ENCODE measurements at places on chromosomes 4 and X.

GRCh38 chr4:8699479-8700145 lies 107.0 kb downstream of the CPZ start:
- no peak for DNase-seq

GRCh38 chrX:100494646-100495370 lies 84.7 kb upstream of the PCDH19 start:
- no peak for DNase-seq

DNA sequence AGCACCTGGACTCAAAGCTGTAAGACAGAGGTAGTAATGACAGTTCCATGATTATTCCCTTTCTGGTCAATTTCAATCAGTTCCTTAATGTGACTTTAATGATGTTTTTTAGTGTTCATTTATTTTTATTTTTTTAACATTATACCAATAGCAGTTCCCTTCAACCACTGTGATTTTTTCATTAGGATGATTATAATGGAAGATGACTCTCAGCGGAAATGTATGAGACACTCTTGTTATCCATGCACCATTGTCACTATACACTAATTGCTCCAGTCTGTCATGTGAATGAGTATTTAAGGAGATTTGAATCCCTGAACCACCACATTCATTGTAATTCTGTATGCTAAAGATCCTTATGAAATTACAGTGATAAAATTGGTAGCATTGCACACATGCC lies 2102.3 kb upstream of the AGA start:
- DNase-seq: no peak

DNA sequence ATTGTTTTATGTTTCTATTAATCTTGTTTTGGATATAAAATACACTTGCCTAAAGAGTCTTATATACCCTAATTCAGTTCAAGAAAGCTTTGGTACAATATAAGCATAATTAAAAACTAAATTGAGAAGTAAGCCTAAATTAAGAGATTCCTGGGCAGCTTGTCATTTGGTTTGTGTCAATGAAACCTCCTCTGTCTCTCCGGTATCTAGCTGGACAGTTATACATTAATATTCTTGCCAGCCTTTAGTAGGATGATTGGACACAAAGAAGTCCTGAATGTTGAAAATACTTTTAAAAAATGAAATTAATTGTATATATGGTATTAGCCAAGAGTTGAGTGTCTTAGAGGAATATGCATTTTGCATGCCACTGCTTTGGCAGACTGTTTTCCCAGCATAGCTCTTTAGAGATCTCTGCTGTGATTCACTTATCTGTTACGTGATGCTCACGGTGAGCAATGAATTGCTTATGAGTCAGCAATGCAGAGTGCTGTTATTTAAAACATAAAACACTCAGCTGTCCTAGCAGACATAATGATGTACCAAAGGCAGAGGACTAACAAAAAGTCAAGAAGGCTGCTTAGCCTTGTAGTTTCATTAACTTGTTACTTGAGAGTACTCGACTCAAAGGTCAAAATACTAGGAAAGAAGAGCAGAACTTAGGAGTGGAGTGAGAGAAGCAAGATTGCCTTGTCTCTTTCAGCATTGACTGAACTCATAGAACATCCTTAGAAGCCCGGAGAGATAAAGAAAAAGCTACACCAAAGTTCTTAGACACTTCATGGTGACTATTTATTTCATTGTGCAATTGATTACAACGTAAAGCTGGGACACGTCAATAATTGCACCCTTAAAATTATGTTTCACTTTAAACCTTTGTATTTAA lies 1296.1 kb upstream of the PCDH7 start:
- no peak for DNase-seq

DNA sequence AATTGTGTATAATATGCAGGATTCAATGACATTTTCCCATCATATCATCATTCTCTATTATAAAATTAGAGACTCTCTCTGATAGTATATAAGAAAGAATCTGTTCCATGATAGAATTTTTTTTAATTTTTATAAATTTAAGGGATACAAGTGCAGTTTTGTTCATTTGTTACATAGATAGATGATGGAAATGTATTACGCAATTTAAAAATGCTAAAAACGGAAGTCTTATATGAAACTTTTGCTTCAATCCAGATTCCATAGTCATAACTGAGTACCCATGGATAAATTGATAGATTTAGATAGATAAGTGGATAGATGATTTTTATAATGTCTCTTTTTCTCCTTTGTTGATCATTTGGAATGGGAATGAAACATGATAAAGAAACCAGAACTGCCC lies 24.9 kb upstream of the MAGEB2 start:
- no peak for DNase-seq

GRCh38 chr4:16672421-16672820 lies 226.0 kb downstream of the LDB2 start:
- no peak for DNase-seq

GRCh38 chrX:10423716-10424115 lies 196.7 kb downstream of the MID1 start:
- no peak for DNase-seq

DNA sequence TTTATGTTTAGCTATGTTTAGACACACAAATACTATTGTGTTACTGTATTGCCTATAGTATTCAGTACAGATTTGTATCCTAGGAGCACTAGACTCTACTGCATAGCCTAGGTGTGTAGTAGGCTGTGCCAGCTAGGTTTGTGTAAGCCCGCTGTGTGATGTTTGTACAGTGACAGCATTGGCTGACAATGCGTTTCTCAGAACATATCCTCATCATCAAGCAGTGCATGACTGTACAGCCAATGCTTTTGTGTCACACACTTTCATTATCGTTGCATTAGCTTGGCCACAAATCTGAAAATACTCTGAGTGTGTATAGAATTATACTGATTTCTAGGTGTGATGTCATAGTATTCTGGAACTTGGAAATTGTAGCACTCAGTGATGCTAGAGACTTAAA lies 63.4 kb downstream of the CLDN34 start:
- no peak for DNase-seq

DNA sequence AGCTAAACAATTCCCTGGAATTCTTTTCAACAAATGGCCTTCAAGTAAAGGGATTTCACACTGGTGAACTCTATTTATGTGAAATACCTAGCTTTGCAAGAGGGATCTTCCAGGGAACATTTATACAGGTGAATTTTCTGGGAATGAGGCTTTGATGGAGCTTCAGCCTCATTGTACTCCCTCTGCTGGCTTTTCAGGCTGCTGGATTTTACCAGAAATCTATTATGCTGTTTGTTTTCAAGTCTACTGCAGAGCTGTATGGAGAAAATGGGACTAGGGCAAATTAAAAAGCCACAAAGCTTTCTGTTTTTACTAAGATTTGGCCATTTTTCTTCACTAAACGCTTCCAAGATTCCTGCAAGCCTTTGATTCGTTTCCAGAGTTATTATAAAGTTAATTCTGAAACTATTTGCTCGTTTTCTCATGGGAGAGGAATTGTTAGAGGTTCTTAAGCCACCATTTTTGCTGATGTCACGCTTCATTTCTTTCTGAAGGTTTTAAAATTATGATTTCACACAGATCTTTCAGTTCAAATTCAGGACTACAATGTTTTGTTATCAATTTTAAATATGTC lies 31.6 kb downstream of the KDM6A start:
- no peak for DNase-seq

DNA sequence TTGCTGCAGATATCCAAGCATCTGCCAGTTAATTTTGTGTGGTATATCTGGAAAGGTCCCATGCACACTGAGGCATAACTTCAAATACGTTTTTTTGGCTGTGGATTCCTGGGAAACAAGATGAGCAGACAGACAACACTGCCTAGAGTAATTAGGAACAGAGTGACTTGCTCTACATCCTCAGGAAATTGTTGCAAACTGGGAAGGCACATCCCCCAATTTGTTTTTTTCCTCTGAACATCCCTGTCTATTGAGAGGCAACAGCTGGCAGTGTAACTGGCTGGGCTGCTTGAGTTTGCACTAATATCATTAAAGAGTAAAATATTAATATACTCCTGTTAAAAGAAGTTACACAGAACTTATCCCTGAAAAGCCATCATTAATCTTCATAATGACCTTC lies 207.7 kb upstream of the SLIT2 start:
- DNase-seq: no peak

DNA sequence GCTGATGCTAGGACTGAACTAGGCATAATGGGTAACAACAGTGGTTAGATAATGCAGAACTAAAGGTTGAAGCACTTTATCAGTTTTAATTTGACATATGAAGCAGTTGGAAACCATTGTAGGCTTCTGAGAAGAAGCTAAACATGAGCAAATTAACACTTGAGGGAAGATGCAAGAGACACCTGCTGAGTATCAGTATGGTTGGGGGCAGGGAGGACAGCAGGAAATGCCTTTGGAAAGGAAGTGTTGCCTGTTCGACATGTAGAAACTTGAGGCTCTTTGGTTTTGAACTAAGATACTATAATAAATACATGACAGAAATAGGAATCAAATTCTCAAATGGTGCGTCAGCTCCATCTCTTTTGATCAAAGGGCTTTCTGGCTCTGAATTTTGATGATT lies 115.6 kb downstream of the FHIP1A start:
- DNase-seq: no peak

GRCh38 chr4:164023214-164023613 lies 528.7 kb downstream of the TMA16 start:
- DNase-seq: no peak

DNA sequence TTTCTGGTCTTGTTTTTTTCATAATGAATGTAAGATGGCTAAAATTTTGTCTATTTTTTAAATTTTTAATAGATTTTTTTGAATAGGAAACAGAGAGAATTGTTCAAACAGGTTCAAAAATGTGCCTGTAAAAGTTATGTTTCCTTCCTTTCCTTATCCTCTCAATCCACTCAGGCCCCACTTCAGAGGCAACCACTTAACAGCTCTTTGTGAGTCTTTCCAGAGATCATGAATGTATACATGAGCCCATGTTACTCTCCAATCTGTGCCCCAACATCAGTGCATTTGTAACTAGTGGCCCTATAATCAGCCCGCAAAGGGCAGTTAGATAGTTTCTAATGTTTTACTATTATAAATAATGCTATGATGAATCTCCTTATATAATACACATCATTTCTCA lies 14.0 kb downstream of the CFI start:
- no peak for DNase-seq

GRCh38 chrX:93419642-93420041 lies 253.7 kb downstream of the NAP1L3 start:
- DNase-seq: no peak

DNA sequence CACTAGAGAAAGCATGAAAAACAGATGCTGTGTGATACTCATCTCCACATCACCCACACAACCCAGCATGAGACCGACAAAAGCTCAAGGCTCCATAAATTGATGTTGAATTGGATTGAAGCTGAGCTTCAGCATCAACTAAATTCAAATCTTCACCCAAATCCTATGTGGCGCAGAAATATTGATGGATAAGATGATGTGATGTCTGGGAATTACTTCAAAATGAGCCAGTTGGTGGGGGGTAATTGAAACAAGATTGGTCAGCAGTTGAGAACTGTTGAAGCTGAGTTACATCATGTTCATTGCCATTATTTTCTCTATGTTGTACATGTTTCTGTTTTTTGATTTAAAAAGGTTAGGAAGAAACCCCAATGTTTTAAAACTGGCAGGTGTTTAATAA lies 166.5 kb upstream of the STS start:
- DNase-seq: no peak

DNA sequence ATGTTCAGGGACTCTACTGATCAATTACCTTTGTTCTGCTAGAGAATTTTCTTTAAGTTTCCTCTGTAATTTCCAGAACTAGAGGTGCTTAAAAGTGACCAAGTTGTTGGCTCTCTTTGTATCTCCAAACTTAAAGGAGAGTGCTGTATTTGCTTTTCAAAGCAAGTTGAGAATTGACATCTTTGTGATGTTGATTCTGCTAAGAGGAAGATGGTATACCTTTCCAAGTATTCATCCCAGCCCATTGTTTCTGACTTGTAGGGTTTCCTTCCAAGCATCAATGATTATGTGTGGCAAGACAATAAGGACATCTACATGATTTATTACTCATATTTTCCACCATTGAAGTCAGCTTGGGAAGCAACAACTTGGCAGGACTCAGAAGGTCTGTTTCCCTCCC lies 190.6 kb downstream of the GC start:
- DNase-seq: no peak

- DNase-seq: no peak
Measured at GRCh38 chr4:42515156-42515884, 118.0 kb downstream of the SHISA3 start.

DNA sequence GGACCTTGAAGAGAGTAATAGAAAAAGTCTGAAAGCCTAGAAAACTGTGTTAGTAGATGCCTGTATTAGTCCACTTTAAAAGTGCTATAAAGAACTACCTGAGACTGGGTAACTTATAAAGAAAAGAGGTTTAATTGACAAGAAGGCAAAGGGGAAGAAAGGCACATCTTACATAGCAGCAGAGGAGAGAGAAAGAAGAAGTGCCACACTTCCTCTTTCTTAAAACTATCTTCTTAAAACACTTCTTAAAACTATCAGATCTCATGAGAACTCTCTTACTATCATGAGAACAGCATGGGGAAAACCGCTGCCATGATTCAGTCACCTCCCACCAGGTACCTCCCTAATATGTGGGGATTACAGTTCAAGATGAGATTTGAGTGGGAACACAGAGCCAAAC lies 18.8 kb upstream of the COL25A1 start:
- no peak for DNase-seq

GRCh38 chrX:136752796-136753195 lies 27.9 kb downstream of the ARHGEF6 start:
- DNase-seq: no peak

DNA sequence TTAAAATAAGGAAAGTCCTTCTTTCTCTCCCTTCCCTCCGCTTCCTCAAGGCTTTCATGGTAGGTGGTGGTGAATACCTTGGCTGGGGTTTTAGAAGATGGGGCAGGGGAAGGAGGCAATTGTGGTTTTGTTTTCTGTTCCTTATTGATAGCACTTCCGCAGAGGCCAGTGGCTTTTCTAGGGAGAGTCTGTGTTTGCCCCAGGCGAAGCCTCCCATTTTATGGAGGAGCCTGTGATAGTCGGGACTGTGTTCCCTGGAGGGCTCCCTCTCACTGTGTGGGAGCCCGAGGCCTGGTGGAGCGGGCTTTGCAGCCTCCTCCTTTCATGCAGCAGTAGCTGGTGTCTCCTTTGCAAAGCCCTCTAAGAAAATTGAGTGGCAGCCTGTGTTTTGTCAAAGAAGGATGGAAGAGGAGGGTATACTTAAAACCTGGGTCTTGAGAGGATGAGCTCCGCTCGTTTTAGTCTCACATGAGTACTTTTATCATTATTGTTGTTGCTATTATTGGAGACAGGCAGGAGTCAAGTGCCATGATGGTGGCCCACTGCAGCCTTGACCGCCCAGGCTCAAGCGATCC lies 29.8 kb upstream of the STOX2 start:
- DNase-seq: no peak

- no peak for DNase-seq
Measured at GRCh38 chr4:34105311-34105710, 2139.0 kb downstream of the ARAP2 start.

DNA sequence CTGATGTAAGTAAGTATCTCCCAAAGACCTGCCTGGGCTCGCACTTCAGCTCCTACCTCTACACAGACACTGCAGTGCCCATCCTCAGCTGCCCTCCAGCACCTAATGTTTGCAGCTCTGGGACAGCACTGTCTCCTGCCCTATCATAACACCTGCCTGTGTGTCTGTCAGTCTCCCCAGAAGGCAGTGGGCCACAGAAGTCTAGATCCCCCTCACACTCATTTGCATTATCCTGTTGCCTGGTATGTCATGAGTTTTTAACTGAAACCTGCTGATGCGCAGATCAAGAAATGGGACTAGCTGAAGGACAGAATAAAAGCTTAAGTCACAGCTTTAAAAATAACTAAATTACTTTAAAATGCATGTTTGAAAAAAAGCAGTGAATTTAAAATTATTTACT lies 43.0 kb downstream of the LRP2BP start:
- DNase-seq: no peak

GRCh38 chrX:10233696-10234095 lies 76.9 kb downstream of the CLCN4 start:
- DNase-seq: no peak

All from vagina (tissue), 2 donors.